ENCODE measurements at places on chromosomes 5 and 9. TPM values are rescaled to one million over a fixed set of nuclear protein-coding genes. Genes with fewer than 3 reads are reported as not detected.

Gene SHROOM1
- polyA plus RNA-seq, result 5.6 TPM

Gene AGXT2
- not detected for polyA plus RNA-seq

Gene SLC25A2
- 0.05 TPM for polyA plus RNA-seq

Gene SLC27A6
- 3.9 TPM for polyA plus RNA-seq

Gene MSX2
- 0.56 TPM for polyA plus RNA-seq

Gene GDA
- polyA plus RNA-seq, result 0.04 TPM

Gene C9orf50
- polyA plus RNA-seq, result 0.05 TPM

Gene TRIP13
- polyA plus RNA-seq, result 6.6 TPM

Gene PCDHB12
- 0.15 TPM for polyA plus RNA-seq

Gene SPINK6
- polyA plus RNA-seq, result 0.06 TPM

Gene SERF1A
- polyA plus RNA-seq, result 2.5 TPM

Gene CTNND2
- not detected for polyA plus RNA-seq

Gene GNA14
- 1.9 TPM for polyA plus RNA-seq

Gene ALG2
- 15.6 TPM for polyA plus RNA-seq

Gene STPG3
- polyA plus RNA-seq, result not detected

Gene ABLIM3
- polyA plus RNA-seq, result 17.1 TPM

Gene S100Z
- polyA plus RNA-seq, result 0.02 TPM

Gene PCDHB15
- 0.37 TPM for polyA plus RNA-seq

Gene DRD1
- polyA plus RNA-seq, result 0.08 TPM

Gene IL5
- polyA plus RNA-seq, result not detected

Gene IFNA2
- not detected for polyA plus RNA-seq

Gene PROB1
- polyA plus RNA-seq, result 0.41 TPM

Gene SSNA1
- polyA plus RNA-seq, result 104 TPM

Gene TAF11L5
- polyA plus RNA-seq, result not detected

Gene MRPS2
- 40.8 TPM for polyA plus RNA-seq

Gene PCDHGA9
- 0.54 TPM for polyA plus RNA-seq

Gene C1QTNF2
- 0.53 TPM for polyA plus RNA-seq

Gene NR6A1
- 1.4 TPM for polyA plus RNA-seq

Gene SLC4A9
- 0.14 TPM for polyA plus RNA-seq

Gene SPINK7
- 2,280 TPM for polyA plus RNA-seq

Gene HK3
- 0.49 TPM for polyA plus RNA-seq

Gene IFNA16
- not detected for polyA plus RNA-seq

Gene FREM1
- 0.18 TPM for polyA plus RNA-seq
